ENCODE measurements at places on chromosomes 16 and 17. TPM values are rescaled to one million over a fixed set of nuclear protein-coding genes. Genes with fewer than 3 reads are reported as not detected.

GRCh38 chr16:24943471-24943870, 71.7 kb downstream of the ARHGAP17 start:
- no peaks in the 10 kb centered on the region for H3K4me1 ChIP-seq
- no peaks in the 10 kb centered on the region for H3K27me3 ChIP-seq
- H3K4me3 ChIP-seq: no peak overlapping the region
- no peak overlapping the region for H3K27ac ChIP-seq
- no peak for DNase-seq

- DNase-seq: no peak
- no peaks in the 10 kb centered on the region for H3K27me3 ChIP-seq
- no peak overlapping the region for H3K4me3 ChIP-seq
These were observed 78.2 kb upstream of the NOL11 start for GRCh38 chr17:67639555-67639954.

DNA sequence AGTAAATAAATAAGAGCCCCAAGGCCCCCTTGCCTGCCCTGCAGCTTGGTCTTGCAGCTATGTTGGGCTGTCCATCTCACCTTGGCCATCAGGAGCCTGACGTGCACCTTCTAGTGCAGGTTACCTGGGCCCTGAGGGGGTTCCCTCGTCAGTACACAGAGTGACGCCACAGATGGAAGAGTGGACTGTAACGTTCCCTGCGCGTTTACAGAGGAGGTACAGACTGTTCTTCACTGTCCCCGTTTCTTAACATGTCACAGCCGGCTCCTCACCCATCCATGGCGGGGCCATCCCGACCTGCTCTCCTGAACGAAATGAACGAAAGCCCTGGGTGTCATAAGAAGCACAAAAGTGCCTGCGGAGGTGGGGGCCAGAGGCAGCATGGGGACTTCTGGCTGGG, 15.9 kb upstream of the FASN start:
- H3K36me3 ChIP-seq: peaks cover 5% of the 10 kb centered on the region
- H3K27me3 ChIP-seq: no peaks in the 10 kb centered on the region
- H3K4me3 ChIP-seq: no peak overlapping the region

HS3ST4 gene
- total RNA-seq: 11.1 TPM

DNA sequence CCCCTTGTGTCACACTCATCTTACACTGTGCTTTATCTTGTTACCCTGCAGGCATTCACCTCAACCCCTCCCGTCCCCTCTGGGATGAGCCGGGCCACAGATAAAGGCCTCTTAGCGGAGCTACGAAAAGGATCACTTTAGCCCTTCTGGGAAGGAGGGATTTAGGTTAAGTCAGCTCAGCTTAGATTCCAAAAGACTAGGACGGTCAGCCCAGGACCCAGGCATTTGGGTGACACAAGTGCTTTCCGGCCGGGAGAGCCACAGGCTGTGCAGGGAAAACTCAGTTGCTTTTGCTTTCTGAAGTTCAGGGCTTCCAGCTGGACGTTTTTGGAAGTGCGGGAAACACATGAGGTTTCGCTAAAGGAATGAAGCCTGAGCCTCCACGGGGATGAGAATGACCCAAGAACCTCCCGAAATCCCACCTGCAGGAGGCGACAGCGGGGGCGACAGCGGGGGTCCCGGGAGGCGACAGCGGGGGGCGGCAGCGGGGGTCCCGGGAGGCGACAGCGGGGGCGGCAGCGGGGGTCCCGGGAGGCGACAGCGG, 11.6 kb upstream of the METRNL start:
- no peaks in the 10 kb centered on the region for H3K27me3 ChIP-seq
- DNase-seq: no peak
- H3K27ac ChIP-seq: peak overlapping the region; percentile 76

DNA sequence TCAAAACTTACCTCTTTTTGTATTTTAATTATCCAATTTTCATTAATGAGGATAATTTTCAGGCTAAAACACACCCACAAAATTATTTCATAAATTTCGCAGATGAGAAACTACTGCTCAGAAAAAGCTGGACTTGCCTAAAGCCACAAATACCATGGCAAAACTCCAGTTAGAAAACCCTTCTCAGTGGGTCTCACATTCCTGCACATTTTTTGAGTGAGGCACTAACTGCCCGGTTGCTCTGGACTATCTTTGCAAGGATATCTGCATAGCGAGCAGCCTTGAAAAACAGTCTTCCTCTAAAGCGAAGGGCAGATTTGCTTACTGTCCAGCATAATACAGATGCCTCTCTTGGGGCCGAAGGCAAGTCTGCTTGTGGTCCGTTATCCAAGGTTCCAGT, 9.8 kb downstream of the MPHOSPH6 start:
- peaks cover 7% of the 10 kb centered on the region for H3K4me1 ChIP-seq
- H3K27ac ChIP-seq: no peak overlapping the region
- DNase-seq: no peak
- no peak overlapping the region for H3K4me3 ChIP-seq
- no peaks in the 10 kb centered on the region for H3K27me3 ChIP-seq
- peaks cover 53% of the 10 kb centered on the region for H3K36me3 ChIP-seq

DNA sequence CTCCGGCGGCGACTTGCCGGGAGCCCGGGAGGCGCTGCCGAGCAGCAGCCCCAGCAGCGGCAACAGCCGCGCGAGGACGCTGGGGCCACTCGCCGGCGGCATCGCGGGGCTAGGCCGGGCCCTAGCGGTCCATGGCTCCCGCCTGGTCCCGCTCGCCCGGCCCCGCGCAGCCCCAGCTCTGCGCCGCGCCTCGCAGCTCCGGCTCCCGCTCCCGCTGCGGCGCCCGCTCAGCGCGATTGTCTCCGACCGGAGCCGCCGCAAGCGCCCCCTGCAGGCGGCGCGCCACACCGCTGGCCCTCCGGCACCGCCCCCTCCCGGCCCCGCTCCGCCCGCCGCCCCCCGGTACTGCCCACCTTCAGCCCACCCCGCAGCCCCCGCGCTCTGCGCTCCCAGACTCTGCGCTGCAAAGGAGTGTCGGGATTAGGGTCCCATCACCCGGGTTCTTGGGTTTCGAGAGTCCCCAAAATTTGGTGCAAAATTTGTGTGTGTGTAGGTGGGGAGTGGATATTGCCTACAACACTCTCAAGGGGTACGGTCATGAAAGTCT, at the start of gene FAM171A2:
Gene FAM171A2 (minus strand): TSS at position 241 of the 547 bp plus-strand sequence. CDS start 139 bp downstream, at position 102.
- peaks cover 25% of the 10 kb centered on the region for H3K27me3 ChIP-seq
- H3K4me3 ChIP-seq: peak within 1 kb of the TSS; percentile 82
- H3K4me1 ChIP-seq: peaks cover 39% of the 10 kb centered on the region
- peak; percentile 81 for DNase-seq
- H3K36me3 ChIP-seq: peaks cover 5% of the 10 kb centered on the region

SMIM22 gene
- total RNA-seq: not detected

DNA sequence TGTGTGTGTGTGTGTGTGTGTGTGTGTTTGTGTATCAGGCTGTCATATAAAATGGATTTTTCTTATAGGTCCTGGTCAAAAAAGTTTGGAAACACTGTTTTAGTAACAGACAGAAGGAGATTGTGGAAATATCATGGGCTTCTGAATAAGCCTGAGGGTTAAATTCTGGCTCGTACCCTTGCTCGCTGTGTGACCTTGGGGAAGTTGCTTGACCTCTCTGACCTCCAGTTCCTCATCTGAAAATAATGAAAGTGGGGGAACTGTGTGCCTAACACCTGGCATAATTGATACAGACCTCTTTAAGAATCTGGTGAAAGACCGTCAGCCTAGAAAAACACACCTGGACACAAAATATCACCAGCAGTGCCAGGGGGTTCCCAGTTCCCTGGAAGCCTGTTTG, 25.6 kb upstream of the PIK3R6 start:
- H3K4me1 ChIP-seq: peaks cover 5% of the 10 kb centered on the region
- no peaks in the 10 kb centered on the region for H3K36me3 ChIP-seq
- no peak overlapping the region for H3K4me3 ChIP-seq

LGALS9B gene
- total RNA-seq: not detected

GRCh38 chr17:64423881-64424280, 25.0 kb upstream of the MILR1 start:
- no peak overlapping the region for H3K27ac ChIP-seq
- H3K36me3 ChIP-seq: no peaks in the 10 kb centered on the region
- H3K27me3 ChIP-seq: no peaks in the 10 kb centered on the region
- H3K4me3 ChIP-seq: no peak overlapping the region
- no peak for DNase-seq

DNA sequence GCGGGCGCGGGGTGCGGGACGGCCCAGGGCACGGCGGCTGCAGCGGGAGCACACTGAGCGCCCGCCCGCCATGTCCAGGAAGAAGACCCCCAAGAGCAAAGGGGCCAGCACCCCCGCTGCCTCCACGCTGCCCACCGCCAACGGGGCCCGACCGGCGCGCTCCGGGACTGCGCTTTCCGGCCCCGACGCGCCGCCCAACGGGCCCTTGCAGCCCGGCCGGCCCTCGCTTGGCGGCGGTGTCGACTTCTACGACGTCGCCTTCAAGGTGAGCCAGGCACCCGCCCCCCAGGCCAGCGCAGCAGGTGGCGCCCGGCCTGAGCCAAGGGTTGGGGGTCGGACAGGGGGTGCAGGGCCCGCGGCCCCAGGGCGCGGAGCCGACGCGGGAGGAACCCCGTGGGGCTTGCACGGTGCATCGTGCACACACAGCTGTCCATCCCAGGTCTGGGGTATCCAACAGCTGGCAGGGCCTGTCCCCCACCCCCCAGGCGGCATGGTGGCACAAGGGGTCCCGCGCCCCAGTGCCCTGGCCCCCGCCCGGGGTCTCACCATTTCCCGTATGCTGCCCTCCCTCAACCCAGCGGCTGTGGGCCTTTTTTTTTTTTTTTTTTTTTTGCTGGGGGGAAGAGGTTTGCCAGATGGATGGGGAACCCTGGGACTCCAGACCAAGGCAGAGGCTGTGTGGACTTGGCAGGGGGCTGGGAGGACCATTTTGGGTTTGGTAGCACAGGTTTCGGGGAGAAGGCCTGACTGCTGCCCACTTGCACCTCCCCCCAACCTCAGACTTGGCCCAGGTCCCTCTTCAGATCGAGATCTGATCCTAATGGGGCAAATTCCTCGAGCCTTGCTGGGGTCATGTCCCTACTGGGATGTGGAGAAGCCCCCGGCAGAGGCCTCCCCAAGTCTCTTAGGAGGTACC, 547 bp downstream of the RAB26 start:
- peak overlapping the region; percentile 59 for H3K4me3 ChIP-seq
- no peak overlapping the region for H3K27ac ChIP-seq
- peaks cover 39% of the 10 kb centered on the region for H3K4me1 ChIP-seq

- peak overlapping the region; percentile 84 for H3K27ac ChIP-seq
- H3K4me3 ChIP-seq: peak overlapping the region; percentile 13
- H3K4me1 ChIP-seq: peaks cover 32% of the 10 kb centered on the region
- no peaks in the 10 kb centered on the region for H3K27me3 ChIP-seq
- H3K36me3 ChIP-seq: peaks cover 12% of the 10 kb centered on the region
- no peak for DNase-seq
These were observed 1.7 kb downstream of the CAPNS2 start for GRCh38 chr16:55568207-55568606.

DNA sequence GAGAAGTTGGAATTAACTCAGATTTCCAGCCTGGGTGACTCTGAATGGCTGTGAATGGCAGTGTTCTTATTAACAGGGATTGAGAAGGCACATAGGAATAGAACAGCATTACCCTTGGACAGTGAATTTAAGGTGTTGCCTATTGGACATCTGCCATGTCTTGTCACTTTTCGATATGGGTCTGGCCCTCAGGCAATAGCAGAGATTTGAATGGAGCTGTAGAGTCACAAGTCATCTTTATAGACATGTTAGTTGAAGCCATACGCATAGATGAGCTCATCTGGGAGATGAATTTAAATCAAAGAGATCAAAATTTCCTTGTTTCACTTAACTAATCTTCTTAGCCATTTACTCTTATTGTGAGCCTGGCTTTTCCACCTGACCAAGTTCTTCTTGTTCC, 14.9 kb upstream of the DHRS11 start:
- no peaks in the 10 kb centered on the region for H3K27me3 ChIP-seq
- H3K4me3 ChIP-seq: no peak overlapping the region
- DNase-seq: no peak
- no peaks in the 10 kb centered on the region for H3K4me1 ChIP-seq

DNA sequence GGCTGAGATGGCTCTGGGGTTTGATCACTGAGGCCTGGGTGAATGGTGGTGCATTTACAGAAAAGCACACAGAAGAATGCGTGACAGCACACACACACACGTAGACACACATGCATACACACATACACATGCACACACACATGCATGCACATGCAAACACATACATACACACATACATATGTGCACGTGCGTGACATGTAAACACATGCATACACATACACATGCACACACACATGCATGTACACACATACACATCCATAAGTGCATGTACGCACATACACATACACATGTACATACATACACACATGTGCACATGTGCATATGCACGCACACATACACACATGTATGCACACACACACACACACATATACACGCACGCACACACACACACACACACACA, 108.4 kb downstream of the AIPL1 start:
- no peak for DNase-seq
- peaks cover 40% of the 10 kb centered on the region for H3K27me3 ChIP-seq
- H3K36me3 ChIP-seq: no peaks in the 10 kb centered on the region
- H3K4me1 ChIP-seq: peaks cover 4% of the 10 kb centered on the region
- H3K4me3 ChIP-seq: no peak overlapping the region

DNA sequence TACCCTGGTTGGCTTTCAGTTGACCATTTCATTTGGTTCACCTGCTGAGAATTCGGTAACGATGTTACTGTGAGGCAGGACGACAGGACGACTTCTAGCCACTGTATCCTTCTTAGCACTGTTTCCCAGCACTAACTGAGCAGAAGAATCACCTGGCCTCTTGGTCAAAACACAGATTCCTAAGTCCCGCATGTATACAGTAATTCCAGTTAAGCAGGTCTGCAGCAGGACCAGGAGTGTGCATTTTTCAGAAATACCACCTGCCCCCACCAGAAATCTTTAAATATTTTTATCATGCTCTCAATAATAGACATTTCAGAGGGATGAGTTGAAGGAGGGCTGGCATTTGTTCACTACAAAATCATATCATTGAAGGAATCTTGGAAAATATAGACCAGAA, 22.6 kb downstream of the RSL1D1 start:
- H3K27ac ChIP-seq: peak overlapping the region; percentile 45
- no peaks in the 10 kb centered on the region for H3K27me3 ChIP-seq
- H3K4me3 ChIP-seq: no peak overlapping the region
- no peak for DNase-seq

DNA sequence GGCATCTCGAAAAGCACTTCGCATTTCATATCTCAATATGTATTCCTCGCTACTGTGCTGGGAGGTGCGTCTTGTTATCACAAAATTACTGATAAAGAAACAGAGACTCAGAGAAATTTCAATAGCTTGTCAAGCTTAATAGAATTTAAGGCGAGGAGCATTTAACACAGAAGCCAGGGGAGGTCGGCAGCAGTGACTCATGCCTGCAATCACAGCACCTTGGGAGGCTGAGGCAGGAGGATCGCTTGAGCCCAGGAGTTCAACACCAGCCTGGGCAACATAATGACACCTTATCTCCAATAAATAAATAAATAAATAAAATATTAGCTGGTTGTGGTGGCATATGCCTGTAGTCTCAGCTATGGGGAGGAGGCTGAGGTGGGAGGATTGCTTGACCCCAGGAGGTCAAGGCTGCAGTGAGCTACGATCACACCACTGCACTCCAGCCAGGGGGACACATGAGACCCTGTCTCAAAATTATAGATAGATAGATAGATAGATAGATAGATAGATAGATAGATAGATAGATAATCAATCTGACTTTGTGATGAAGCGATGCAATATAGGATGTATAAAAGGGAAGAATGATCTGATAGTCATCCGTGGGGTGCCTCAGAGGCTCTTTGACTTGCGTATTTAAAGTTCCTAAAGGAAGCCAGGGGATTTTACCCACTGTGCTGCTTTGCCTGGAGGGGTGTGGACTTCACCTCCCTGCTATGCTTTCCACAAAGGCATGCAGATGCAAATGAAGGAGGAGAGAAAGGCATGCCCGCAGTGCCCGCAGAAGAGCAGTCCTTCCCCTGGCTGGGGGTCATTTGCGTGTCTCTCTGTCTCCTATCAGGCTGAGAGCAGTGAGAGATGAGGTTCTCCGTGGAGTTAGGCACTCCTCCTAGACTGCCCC, 15.9 kb upstream of the USP10 start:
- H3K27me3 ChIP-seq: peaks cover 11% of the 10 kb centered on the region
- H3K4me3 ChIP-seq: no peak overlapping the region
- H3K36me3 ChIP-seq: no peaks in the 10 kb centered on the region
- no peak for DNase-seq

NDEL1 gene
- total RNA-seq: 60.2 TPM

Measured in mesothelial cell of epicardium (in vitro differentiated cells).